CD4-positive, alpha-beta T cell treated with Interleukin-15 for 1 hour (primary cell): ENCODE measurements at places on chromosomes 2 and 18.
A peak's percentile ranks its signal among the peaks of the same experiment; 100 is the strongest.

GRCh38 chr18:7733642-7734041 is 166.5 kb downstream of the PTPRM start:
- no peak for DNase-seq

DNA sequence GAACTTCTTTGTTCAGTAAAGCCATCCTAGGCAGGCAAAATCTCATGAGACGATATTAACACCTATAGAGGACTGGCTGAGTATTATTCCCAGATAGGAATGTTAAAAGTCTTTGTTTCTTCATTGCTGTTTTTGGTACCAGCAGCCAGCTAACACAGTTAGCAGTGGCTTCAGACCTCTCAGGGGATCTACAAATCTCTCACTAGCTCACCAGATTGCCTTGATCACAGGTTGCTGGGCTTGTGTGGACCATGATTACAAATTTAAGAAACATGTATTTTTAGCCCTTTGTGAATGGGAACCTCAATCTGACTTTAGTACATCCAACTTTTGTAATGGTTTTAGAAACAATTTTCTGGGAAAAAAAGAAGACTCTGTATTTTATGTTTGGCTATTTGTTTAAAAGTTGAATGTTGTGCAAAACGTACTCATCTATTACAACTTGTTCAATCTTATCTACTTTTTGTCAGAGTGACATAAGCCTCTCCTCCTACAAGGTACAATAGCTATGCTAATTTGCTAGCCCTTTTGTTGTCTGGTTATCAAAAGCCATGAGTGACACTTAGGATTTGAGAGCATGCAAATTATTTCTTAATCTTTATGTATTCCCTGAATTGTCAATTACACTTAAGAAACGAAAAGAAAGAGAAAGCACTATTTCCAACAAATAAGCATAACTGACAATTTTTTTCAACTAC is 693.1 kb downstream of the ERBB4 start:
- no peak for DNase-seq

DNA sequence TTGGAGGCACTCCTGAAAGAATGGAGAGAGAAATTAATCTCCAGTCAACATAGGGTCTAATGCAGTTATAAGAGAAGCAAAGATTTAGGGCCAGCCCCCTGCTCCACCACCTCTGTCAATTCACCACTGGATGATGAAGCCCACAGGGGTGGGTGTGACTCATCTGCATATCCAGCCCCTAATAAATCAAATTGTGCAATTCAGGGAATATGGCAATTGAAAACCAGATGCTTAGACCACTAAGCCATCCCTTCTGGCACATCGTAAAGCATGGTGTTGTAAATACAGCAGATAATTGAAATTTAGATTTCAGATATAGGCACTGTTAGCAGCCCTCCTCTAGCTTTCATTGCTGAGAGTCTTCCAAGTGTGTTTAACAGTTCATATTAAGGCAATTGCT is 541.4 kb downstream of the PARD3B start:
- DNase-seq: no peak

DNA sequence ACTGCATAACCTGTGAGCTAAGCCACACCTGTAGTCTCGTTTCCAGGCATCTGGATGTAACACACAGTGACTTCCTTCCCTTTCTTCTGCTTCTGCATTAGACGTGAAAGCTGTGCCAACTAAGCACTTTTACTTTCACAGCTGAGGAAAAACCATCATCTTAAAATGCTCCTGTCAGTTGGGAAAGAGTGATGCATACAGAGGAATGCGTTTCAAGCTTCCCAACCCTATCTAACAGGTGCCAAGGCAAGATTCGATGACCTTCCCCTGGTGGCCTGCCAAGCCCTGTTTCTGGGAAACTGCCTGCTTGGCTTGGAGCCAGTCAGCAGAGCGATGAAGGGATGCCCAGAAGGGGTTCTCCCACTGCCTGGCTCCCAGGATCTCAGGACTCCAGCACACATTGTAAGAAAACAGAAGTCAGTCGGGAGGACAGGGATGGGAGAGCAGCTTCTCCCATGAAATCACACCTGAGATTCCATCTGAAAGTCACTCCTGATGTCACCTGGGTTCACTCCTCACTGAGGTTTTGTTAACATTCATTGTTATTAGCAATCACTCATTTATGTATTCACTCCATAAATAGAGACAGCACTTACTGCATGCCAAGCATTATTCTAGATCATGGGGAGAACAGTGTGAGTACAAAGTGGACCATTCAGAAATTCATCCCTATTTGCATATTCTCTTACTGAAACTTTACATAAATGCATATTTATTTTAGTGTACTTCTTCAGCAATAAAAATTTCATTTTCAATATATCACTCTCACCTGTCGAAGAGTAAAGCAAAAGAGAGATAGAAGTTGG is 64.1 kb downstream of the DTNA start:
- no peak for DNase-seq

GRCh38 chr2:1683297-1683696 is 61.0 kb downstream of the PXDN start:
- no peak for DNase-seq

DNA sequence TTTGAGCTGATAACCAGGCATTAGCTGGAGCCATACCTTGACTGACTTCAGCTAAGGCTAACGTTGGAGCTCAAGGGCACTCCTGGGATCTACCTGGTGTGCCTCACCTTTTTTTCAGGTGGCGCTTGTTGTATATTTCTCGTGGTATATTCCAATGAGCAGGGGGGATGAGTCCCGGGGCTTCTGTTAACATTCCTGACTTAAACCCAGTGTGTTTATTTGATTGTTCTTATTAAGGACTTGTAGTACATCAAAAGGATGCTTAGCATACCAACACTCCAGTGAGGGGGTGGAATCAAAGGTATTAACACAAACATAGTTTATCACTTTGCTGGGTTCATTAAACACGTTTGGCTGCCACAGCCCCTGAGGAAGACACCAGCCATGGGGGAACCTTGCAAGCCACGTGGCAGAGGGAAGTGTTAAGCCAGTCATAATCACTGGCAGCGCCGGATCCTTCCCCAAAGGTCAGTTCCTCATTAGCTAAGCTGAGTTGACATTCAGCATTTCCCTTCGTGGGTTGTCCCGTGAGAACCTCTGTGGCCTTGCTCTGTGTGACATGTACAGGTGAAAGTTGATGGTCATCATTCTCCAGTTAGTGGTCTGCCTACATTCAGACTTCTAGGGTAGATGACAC is 119.5 kb upstream of the MCFD2 start:
- peak; percentile 72 for DNase-seq

DNA sequence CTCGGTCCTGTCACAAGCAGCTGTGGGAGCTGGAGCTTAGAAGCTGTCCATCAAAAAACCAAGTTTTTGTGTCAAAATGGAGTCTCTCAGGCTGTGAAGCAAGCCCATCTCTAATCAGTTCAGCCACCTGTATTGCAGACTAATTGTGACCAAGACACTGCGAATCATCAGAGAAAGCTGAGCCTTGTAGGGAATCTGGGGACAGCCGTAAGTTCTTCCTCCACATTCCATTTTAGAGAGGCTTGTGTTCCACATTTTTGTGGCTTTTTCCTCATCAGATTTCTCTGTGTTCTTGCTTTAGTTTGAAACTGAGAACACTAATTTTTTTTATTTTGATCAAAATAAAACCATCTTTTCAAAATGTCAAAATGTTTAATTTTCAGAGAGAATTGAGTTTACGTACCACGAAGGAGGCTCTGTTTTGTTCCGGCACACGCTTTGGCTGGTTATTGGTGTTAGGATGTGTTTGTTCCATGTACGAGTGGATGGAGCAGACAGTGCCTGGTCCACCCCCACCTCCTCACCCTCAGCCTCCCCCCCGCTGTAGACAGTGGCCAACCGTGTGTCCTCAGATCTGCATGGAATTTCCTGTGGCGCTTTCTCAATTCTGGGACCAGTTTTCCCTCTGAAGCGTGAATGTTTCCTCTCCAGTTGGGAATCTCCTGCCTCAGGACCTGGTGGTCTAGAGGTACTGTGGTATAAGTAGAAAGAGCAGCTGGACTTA is 140.8 kb downstream of the AGAP1 start:
- DNase-seq: no peak

DNA sequence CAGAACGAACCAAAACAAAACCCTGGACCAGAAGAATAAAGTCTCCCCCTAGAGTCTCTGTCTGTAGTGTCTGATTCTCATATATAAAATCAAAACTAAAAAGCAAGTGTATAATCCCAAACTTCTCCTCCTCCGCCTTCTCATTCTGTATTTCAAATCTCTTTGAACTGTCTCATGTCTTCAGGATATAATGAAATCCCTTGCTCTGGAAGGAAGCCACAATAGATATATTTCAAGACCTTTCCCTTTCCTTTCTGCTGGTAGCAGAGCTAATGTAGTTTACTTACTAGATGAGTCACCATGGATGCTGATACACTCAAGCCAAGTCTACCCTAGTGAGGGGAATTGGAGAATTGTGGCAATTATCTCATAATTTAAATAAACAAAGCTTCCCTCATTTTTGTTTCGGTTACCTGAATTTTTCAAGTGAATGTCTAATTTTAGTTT is 33.5 kb upstream of the CCDC93 start:
- DNase-seq: no peak

DNA sequence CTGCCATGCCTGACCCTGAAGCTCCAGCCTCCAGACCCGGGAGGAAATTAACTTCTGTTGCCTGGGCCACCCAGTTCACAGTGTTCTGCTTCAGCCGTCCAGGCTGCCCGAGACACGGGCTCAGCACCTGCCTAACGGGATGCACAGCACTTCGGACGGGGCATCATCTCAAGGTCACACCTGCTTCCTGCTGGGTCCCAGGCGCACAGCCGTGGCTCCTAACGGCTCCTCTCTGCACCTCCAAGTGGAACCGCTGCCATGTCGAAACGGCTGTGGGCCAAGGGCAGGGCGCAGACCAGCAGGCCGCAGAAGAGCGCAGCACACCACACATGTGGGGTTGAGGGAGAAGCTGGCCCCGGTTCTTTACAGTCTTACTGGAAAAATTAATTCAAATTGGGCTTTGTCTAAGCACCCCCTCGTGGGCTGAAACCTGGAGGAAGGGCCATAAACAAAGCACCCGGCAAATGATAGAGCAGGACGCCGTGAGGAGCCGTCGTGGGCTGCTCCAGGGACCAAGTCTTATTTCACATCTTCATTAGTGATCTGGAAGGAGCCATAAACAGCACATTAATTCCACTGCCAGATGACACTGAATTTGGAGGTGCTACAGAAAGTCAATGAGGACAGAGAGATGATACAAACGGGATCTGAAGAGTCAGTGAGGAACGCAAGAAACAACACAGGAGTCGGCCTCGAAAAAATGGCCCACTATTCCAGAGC is 59.6 kb downstream of the EIPR1 start:
- no peak for DNase-seq

DNA sequence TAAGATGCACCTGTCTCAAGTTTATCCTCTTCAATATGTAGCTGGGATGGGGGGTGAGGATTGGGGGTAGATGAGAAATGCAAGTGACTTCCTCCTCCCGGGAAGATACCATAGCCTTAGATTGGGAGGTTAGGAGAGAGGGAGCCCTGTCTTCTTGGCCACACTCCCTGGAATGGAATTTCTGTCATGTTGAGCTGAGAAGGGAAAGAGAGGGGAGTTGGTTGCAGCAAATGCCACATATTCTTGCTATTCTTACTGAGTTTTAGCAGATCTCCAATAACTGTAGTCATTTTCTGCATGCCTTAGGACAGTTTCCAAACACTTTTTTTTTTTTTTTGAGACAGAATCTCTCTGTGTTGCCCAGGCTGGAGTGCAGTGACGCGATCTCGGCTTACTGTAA is 35.9 kb downstream of the TAF4B start:
- DNase-seq: no peak

DNA sequence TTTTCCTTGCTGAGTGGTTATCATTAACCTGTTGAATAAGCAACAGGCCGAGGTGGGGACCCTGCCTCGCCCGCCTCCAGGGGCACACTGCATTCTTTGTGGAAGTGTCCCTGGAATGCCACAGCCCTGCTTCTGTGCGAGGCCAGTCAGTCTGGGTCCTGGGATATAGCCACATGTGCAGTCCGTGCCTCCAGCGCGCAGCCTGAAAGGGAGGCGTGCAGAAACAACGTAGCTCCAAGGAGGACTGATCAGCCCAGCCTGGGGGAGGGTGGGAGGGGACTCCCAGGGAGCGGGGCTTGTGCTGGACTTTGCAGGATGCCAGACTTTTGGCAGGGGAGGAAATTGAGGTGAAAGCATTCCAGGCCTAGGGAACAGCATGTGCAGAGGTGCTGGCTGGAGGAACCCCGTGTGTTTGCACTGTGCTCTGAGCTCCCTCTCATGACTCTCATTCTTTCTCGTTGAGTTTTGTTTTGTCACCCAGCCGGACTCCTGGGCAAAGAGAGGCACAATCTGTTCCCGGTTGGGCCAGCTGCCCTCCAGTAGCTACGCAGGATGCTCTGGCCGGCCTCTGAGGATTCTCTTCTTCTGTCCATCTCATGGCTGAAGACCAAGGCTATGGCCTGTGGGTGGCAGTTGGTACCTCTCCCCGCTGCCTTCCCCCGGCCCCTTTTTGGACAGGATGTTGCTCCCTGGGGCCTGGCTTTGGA is 39.7 kb downstream of the HPCAL1 start:
- no peak for DNase-seq

DNA sequence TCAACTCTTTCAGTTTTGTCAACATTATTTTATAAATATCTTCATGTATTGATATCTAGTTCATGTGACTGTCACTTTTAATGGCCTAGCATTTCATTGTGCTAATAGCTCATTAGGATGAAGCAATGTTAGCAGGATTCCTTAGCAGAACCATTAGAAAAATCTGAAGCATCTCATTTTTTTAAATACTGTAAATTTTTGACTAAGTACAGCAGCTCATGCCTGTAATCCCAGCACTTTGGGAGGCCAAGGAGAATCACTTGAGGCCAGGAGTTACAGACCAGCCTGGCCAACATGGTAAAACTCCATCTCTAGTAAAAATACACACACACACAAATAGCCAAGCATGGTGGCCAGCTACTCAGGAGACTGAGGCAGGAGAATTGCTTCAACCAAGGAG is 15.6 kb upstream of the ANTXR1 start:
- DNase-seq: no peak

DNA sequence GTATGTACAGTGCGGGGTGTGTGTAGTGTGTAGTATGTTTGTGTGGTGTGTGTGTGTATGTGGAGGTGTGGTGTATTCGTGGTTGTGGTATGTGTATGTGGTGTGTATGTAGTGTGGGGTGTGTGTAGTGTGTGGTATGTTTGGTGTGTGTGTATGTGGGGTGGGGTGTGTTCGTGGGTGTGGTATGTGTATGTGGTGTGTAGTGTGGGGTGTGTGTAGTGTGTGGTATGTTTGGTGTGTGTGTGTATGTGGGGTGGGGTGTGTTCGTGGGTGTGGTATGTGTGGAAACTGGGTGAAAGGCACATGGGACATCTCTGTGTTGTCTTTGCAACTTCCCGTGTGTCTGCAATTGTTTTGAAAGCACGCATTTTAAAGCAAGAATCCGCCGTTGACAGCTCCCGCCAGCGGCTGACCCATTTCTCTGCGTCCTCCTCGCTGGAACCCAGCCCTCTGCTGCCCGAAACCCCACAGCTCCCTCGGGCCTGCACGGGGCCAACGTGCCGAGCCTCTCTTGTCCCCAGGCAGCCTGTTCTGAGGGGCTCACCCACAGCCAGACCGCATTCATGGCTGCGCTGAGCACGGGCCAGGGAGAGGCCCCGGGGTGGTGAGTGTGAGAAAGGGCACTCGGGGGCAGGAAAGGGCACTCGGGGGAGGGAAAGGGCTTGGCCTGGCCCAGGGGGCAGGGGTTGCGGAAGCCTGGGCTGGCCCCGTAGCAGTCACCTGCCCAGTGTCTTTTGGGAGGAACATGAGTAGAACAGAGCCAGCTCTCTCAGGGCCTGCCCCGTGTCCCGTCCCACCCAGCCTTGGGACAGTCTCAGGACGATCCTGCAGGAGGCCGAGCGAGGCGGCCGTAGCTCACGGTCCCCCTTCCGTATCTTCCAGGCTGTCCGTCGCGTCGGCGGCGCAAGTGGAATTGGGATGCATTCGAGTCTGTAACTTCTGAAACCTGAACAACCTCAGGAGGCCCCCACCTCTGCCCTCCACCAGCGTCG is 61.4 kb downstream of the TWIST2 start:
- DNase-seq: no peak
